ENCODE measurements at places on chromosomes 2 and 18. TPM values are rescaled to one million over a fixed set of nuclear protein-coding genes. Genes with fewer than 3 reads are reported as not detected.

DNA sequence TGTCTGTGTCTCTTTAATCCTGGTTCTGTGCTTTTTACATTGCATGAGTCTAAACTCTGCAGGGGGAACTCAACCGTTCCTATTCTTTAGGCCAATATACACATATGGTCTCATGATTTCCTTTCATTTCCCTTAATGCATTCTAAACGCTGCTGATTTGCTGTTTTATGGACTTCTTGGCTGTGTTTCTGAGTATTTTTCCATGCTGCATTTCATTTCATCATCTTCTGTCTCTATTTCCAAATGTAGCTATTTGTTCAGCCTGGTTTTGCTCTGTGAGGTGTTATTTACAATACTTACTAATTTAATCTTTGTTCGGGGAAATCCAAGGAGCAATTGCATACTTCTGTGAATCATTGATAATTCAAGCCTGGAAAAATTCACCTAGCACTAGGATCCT is 897.2 kb downstream of the TSN start:
- H3K4me1 ChIP-seq = no peaks in the 10 kb centered on the region
- DNase-seq = no peak
- H3K27ac ChIP-seq = no peak overlapping the region
- H3K36me3 ChIP-seq = no peaks in the 10 kb centered on the region
- no peak overlapping the region for H3K4me3 ChIP-seq

- H3K36me3 ChIP-seq = no peaks in the 10 kb centered on the region
- H3K27me3 ChIP-seq = no peaks in the 10 kb centered on the region
- peaks cover 39% of the 10 kb centered on the region for H3K4me1 ChIP-seq
- DNase-seq = no peak
These were observed 12.7 kb upstream of the MAPRE2 start for GRCh38 chr18:35028536-35028935.

- no peaks in the 10 kb centered on the region for H3K27me3 ChIP-seq
- no peak for DNase-seq
- no peak overlapping the region for H3K27ac ChIP-seq
- no peaks in the 10 kb centered on the region for H3K4me1 ChIP-seq
These were observed 102.6 kb upstream of the NYAP2 start for GRCh38 chr2:225296951-225297350.

Gene MROH2A
- total RNA-seq = not detected

Gene PLEKHH2
- 32.4 TPM for total RNA-seq

DNA sequence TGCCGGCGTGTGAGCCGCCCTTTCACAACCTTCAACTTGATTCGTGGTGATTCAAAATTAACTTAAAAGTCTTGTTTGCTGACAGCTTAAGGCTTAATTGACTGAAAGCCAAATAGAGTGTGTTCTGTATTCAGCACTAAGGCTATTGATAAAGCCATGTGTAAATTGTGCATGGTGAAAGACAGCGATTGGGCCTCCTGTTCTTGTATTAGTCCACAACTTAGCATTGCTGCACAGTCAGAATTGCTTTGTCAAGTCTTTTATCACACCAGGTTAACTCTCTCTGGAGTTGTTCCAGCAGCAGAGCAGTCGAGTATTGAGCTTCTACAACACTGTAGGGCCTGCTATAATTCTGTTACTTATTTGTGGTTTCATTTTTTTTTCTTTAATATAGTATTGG is 210.1 kb downstream of the WDR7 start:
- no peak overlapping the region for H3K4me3 ChIP-seq
- no peaks in the 10 kb centered on the region for H3K4me1 ChIP-seq
- no peaks in the 10 kb centered on the region for H3K27me3 ChIP-seq
- DNase-seq = no peak
- no peaks in the 10 kb centered on the region for H3K36me3 ChIP-seq

- no peak overlapping the region for H3K4me3 ChIP-seq
- peaks cover 3% of the 10 kb centered on the region for H3K4me1 ChIP-seq
- no peaks in the 10 kb centered on the region for H3K36me3 ChIP-seq
These were observed 62.7 kb downstream of the MEIS1 start for GRCh38 chr2:66497431-66498288.

DNA sequence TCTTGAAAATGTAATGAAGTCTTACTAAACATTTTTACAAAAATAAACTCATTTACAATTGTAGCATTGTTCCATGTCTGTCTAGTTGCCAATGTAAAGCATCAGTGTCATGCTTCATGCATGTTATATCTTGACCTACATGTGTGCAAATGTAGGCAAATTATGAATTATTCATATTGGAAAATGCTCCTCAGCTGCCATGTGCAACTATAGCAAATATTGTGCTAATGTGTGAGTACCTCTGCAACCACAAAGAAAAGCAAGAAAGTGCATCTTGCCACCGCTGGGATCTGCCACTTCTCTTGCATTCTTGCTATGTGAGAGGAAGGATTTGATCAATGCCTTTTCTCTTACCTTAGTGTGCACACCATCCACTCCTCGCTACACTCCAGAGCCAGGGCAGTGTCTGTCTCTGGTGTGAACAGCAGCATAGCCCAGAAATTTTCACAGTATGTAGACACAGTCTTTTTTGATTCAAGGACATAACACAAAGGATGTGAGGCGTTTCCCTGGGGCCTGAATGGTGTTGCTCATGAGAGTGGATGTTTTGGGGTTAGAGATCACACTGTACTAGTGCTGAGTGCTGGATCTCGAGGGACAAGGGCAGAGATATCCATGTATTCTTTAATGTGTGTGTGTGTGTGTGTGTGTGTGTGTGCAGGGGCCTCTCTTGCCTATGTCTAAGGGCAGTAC is 47.6 kb upstream of the HAAO start:
- no peaks in the 10 kb centered on the region for H3K36me3 ChIP-seq
- H3K4me3 ChIP-seq = no peak overlapping the region
- peaks cover 11% of the 10 kb centered on the region for H3K4me1 ChIP-seq
- H3K27ac ChIP-seq = no peak overlapping the region
- H3K27me3 ChIP-seq = no peaks in the 10 kb centered on the region

DNA sequence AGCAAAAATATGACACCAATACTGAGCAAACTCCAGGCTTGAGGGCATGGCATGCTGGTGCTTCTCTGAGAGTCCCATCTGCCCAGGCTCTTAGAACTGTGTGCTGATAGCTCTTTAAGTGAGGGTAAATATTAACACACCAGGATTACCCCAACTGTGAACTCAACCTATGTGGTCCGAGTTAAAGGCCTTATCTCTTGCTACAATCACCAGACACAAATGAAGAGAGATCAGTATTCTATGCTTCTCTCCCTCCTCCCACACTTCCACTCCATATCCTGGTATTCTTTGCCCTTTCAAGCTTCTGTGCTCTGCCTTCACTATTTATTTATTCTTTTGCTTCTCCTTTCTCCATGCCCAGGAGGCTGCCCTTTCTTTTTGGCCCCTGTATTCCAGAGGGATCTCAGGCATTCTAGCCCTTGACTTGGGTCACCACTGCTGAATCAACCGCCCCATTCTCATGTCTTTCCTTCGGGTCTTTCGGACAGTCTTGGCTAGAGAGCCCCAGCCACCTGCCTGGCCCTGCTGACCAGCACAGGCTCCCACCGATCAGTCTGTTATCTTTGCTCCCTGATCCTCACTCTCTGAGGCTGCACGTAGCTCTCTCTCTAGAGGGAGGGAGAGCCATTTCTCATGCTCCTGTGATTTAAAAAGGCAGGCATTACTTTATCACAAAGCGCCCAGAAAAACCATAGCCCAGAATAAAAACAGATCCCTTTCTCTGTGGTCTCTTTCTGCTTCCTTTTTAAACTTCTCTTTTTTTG is 17.2 kb upstream of the HK2 start:
- H3K27me3 ChIP-seq = no peaks in the 10 kb centered on the region
- no peaks in the 10 kb centered on the region for H3K36me3 ChIP-seq
- no peak for DNase-seq
- H3K4me3 ChIP-seq = no peak overlapping the region
- peaks cover 20% of the 10 kb centered on the region for H3K4me1 ChIP-seq
- peak overlapping the region; percentile 44 for H3K27ac ChIP-seq

Gene UGT1A8
- total RNA-seq = 15.1 TPM

- H3K4me3 ChIP-seq = no peak overlapping the region
- no peak for DNase-seq
- no peak overlapping the region for H3K27ac ChIP-seq
- H3K36me3 ChIP-seq = no peaks in the 10 kb centered on the region
These were observed 343.4 kb upstream of the SPRED2 start for GRCh38 chr2:65775839-65776238.

Gene GNLY
- total RNA-seq = not detected

GRCh38 chr2:112494828-112495227 is 12.9 kb downstream of the TTL start:
- H3K36me3 ChIP-seq = peaks cover 7% of the 10 kb centered on the region
- H3K27me3 ChIP-seq = no peaks in the 10 kb centered on the region
- H3K27ac ChIP-seq = no peak overlapping the region

Gene GKN2
- total RNA-seq = not detected

- no peaks in the 10 kb centered on the region for H3K4me1 ChIP-seq
- H3K27ac ChIP-seq = no peak overlapping the region
- no peaks in the 10 kb centered on the region for H3K27me3 ChIP-seq
- DNase-seq = no peak
- no peaks in the 10 kb centered on the region for H3K36me3 ChIP-seq
These were observed 67.5 kb upstream of the CD226 start for GRCh38 chr18:70015127-70015526.

- no peak overlapping the region for H3K4me3 ChIP-seq
- peaks cover 18% of the 10 kb centered on the region for H3K4me1 ChIP-seq
- DNase-seq = peak; percentile 46
- H3K27ac ChIP-seq = no peak overlapping the region
- no peaks in the 10 kb centered on the region for H3K36me3 ChIP-seq
- H3K27me3 ChIP-seq = peaks cover 55% of the 10 kb centered on the region
These were observed 1.8 kb upstream of the ALK start for GRCh38 chr2:29923110-29923721.

- no peaks in the 10 kb centered on the region for H3K27me3 ChIP-seq
- H3K4me1 ChIP-seq = no peaks in the 10 kb centered on the region
- no peak overlapping the region for H3K4me3 ChIP-seq
- H3K27ac ChIP-seq = no peak overlapping the region
- DNase-seq = no peak
- H3K36me3 ChIP-seq = no peaks in the 10 kb centered on the region
These were observed 28.8 kb upstream of the FBXO11 start for GRCh38 chr2:47935071-47935470.

Gene DUSP2
- total RNA-seq = 25.1 TPM

GRCh38 chr2:38934742-38935141 is 45.1 kb downstream of the ARHGEF33 start:
- H3K4me3 ChIP-seq = no peak overlapping the region
- H3K36me3 ChIP-seq = no peaks in the 10 kb centered on the region
- no peaks in the 10 kb centered on the region for H3K4me1 ChIP-seq
- no peak overlapping the region for H3K27ac ChIP-seq
- no peaks in the 10 kb centered on the region for H3K27me3 ChIP-seq
- no peak for DNase-seq

GRCh38 chr18:5425721-5426120 is 118.1 kb downstream of the EPB41L3 start:
- H3K4me3 ChIP-seq = no peak overlapping the region
- H3K27me3 ChIP-seq = no peaks in the 10 kb centered on the region
- H3K36me3 ChIP-seq = no peaks in the 10 kb centered on the region
- no peak overlapping the region for H3K27ac ChIP-seq
- no peak for DNase-seq

- no peaks in the 10 kb centered on the region for H3K27me3 ChIP-seq
- H3K4me1 ChIP-seq = no peaks in the 10 kb centered on the region
- no peaks in the 10 kb centered on the region for H3K36me3 ChIP-seq
- H3K4me3 ChIP-seq = no peak overlapping the region
- no peak for DNase-seq
These were observed 53.2 kb downstream of the VWA3B start for GRCh38 chr2:98140210-98140609.

DNA sequence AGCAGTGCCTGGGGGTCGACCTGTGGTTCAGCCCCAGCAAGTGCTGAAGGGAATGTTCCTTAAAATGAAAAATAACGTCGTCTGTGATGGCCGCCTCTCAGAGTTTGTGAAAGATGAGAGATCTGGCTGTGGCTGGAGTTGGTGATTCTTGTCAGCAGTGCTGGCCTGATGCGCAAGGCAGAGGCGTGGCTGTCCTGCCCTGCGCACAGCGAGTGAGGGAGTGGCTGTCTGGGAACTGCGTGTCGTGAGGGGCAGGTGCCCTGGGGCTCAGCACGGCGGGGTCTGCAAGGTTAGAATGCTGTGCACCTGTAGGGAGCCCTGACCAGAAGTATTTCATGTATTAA is 8.8 kb downstream of the NFATC1 start:
- H3K27ac ChIP-seq = peak overlapping the region; percentile 14
- H3K36me3 ChIP-seq = no peaks in the 10 kb centered on the region
- peaks cover 18% of the 10 kb centered on the region for H3K4me1 ChIP-seq
- peaks cover 34% of the 10 kb centered on the region for H3K27me3 ChIP-seq
- no peak overlapping the region for H3K4me3 ChIP-seq

- no peaks in the 10 kb centered on the region for H3K27me3 ChIP-seq
- H3K4me1 ChIP-seq = no peaks in the 10 kb centered on the region
- H3K4me3 ChIP-seq = no peak overlapping the region
- no peak for DNase-seq
These were observed 41.3 kb downstream of the NTSR2 start for GRCh38 chr2:11628675-11629074.

GRCh38 chr2:63364866-63365265 is 223.4 kb downstream of the WDPCP start:
- H3K27me3 ChIP-seq = no peaks in the 10 kb centered on the region
- no peak overlapping the region for H3K27ac ChIP-seq
- H3K4me1 ChIP-seq = no peaks in the 10 kb centered on the region
- H3K4me3 ChIP-seq = no peak overlapping the region
- no peaks in the 10 kb centered on the region for H3K36me3 ChIP-seq

Gene TTN
- 43.4 TPM for total RNA-seq

Gene NTSR2
- not detected for total RNA-seq

DNA sequence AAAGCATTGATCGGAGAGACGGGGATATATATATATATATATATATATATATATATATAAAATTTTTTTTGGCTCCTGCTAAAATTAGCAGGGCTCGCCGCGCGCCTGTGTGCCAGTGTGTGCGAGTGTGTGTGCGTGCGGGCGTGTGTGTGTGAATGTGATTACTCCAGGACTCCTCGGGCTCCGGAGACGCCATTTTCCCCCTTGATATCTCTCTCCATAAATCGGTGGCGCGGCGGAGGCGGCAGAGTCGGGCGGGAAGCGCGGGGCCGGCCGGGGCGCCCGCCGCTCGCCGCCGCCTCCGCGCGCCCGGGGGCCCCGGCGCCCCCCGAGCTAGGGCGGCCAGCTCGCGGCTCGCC is 795 bp upstream of the SETBP1 start:
- peaks cover 5% of the 10 kb centered on the region for H3K4me1 ChIP-seq
- peak overlapping the region; percentile 80 for H3K4me3 ChIP-seq
- no peaks in the 10 kb centered on the region for H3K27me3 ChIP-seq
- peak overlapping the region; percentile 95 for H3K27ac ChIP-seq

Gene TRIM43
- total RNA-seq = not detected

DNA sequence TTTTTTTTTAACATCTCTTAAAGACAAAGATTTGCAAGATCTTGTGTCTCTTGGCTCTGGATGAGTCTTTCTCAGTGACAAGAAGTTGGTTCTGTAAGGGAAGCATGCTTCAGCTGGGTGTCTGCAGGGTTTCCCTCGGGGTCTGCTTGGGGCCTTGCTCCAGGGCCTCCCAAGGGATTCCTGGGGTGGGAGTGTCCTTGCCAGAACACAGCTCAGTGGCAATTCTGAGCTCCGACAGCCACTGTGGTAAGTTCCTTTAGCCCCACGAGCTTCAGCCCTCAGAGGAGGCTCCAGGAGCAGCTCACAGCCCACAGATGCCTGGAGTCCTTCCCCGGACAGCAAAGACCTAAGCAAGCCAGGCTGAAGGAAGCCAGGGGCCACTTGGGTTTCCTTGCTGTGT is 52.4 kb downstream of the EMX1 start:
- no peak overlapping the region for H3K27ac ChIP-seq
- H3K27me3 ChIP-seq = no peaks in the 10 kb centered on the region
- no peak overlapping the region for H3K4me3 ChIP-seq

All from transverse colon (tissue), 4 donors.